ENCODE measurements at places on chromosomes 6 and 20.

- no peak for DNase-seq
Observed at GRCh38 chr20:59032713-59033059, 551 bp upstream of the ATP5F1E start.

DNA sequence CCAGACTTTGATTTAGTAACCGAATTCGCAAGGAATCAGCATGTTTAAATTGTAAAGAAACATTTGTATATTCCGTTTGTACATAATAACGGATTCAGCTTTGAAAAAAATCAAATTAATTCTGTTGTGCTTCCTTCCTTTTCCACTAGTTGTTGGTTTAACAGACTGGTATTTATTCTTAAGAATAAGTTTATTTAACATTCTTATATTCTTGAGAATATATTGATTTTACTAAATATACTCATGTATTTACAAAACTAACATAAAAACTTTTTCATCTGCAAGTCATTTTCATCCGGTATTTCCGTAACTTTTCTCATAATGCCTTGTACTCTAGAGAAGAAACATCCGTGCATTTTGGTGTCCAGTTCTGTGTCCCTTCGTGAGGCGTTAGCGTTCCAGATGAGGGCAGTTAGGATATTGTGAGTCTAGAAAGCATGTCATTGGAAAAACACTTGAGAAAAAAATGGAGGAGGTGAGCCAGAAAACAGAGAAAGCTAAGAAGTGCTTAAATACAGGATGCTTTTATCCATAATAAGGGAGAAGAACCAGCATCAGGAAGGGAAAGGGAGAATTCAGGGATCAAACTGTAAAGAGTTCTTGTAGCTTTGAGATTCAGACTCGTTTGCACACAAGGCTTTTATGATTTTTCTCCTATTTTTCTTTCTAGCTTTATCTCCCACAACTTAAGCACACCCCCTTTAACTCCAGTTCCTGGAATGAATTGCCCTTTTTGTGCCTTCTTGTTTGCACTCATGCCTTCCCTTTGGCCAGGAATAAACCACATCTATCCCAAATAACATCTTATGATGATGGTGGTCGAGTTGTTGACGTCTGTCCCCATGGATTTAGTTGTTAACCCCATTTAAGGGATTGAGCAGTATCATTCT lies 1.8 kb downstream of the WRNIP1 start:
- DNase-seq: no peak

- DNase-seq: no peak
Observed at GRCh38 chr20:51811042-51811355, 8.7 kb upstream of the SALL4 start.

DNA sequence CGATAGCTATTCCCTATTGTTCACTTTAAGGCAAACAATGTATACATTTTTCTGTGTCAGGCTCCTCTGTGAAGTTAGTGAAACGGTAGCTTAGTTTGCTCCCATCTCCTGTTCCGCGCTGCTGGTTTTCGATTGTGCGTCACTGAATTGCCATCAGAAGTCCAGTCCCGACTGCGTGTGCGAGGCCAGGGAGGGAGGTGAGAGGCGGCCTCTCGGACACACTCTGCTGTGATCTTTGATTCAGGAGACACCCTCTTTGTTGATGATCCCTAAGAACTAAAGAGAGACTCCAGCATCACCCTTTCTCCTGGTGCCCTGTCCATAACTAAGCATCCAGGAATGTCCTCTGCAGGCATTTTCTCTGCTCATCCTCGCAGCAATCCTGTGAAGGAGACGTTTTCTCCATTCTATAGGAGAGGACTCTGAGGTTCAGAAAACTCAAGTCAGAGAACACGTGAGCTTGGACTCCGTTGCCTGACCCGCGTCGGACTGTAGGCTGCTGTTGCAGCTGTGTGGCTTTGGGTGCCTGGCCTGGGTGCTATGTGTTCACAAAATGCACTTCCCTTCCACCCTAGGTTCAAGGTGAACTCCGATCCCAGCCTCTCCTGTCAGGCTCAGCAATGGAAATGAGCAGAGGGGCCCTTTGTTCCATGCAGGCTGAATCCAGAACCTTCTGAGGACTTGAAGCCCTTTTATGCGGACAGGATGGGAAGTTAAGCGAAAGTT lies 24.1 kb upstream of the UNC93A start:
- DNase-seq: no peak

DNA sequence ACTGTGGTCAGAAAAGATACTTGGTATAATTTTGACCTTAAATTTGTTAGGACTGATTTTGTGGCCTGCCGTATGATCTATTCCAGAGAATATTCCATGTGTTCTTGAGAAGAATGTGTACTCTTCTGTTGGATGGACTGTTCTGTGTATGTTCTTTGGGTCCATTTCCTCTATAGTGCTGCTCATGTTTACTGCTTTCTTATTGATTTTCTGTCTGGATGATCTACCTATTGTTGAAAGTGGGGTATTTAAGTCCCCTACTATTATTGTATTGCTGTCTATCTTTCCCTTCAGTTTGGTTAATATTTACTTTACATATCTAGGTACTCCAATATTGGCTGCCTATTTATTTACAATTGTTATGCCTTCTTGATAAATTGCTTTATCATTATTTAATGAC lies 298.4 kb downstream of the BCKDHB start:
- DNase-seq: no peak

GRCh38 chr20:47985092-47985850 lies 200.0 kb upstream of the SULF2 start:
- no peak for DNase-seq

GRCh38 chr6:38443352-38444144 lies 196.2 kb downstream of the BTBD9 start:
- DNase-seq: no peak

DNA sequence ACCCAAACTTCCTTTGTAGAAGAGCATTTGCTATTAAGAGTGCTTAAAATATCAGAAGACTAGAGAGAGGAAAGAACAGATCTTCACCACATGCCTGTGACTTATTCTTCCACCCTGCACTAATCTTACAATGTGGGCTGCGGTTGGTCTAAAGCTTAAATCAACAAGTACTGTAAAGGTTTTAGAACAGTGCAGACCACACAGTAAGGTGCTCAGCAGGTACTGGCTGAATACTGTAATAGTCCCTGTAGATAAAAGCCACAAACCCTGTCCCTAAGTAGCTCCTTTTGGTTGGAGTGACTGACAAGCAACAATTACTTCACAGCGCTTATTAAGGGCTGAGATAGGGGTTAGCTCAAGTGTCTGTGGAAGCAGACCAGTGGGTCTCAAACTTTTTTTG lies 972 bp upstream of the PHF3 start:
- DNase-seq: no peak

DNA sequence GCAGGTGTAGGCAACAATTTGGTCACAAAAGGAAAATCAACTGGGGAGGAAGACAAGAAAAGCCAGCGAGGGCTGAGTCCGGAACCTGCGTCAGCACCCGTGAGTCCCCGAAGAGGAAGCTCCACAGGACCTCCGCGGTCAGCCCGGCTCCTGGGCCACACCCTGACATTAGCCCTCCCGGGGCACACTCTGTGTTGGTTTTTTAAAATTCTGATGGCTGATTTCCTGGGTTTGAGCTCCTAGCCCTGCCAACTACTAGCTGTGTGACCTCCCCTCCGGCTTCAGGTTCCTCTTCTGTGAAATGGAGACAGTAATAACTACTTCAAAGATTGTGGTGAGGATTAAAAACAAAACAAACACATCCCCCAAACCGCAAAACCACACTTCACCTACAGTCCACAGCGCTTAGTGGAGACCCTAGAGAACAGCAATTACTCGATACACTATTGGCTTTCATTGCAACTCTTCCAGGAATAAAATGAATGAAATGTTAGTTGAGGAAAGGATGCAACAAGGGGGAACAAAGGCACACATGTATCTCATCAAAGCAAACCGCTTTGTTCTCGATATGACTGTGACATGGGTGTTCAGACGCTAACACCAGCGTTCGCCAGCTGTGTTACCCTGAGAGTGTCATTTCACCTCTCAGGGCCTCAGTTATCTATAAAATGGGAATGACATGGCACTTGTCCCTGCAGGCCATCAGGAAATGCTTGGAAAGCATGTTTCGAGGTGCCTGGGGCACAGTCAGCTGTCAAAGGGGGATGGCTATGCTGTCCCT lies 985 bp downstream of the ZBP1 start:
- DNase-seq: no peak

GRCh38 chr20:8271727-8272126 lies 139.7 kb downstream of the PLCB1 start:
- DNase-seq: no peak

DNA sequence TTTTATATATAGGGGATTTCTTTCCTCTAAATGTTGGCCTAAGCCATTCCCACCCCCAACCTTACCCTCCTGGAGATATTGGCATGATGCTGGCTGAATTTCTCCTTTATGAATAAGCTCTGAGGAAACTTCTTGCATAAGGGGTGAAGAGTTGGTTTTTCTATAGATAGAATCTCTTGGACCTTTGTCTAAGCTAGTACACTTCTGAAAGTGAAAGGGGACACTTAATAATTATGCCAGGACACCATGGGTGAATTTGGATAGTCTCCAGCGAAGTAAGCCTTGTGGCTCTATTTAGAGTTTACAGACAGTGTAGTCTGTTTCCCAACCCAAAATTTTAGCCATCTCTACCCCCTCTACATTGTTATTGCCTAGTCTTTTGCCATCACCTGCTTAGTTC lies 27.1 kb upstream of the FABP7 start:
- no peak for DNase-seq

- no peak for DNase-seq
Observed at GRCh38 chr6:37669887-37670437, 27.7 kb downstream of the MDGA1 start.

- DNase-seq: no peak
Observed at GRCh38 chr6:163191704-163192537, 222.6 kb upstream of the QKI start.

GRCh38 chr6:105817370-105817769 lies 268.8 kb upstream of the PRDM1 start:
- no peak for DNase-seq

- no peak for DNase-seq
Observed at GRCh38 chr6:36968266-36968977, 13.9 kb downstream of the PI16 start.

GRCh38 chr6:11683871-11684270 lies 94.7 kb downstream of the ADTRP start:
- no peak for DNase-seq

All from left renal cortex interstitium (tissue), 4 donors.